ENCODE measurements at places on chromosomes 4 and X. TPM values are rescaled to one million over a fixed set of nuclear protein-coding genes. Genes with fewer than 3 reads are reported as not detected.

The RIBC1 gene
- 0.41 TPM for total RNA-seq

The GJB1 gene
- total RNA-seq = not detected

GRCh38 chr4:128978985-128979384, 114.4 kb downstream of the SCLT1 start:
- DNase-seq = no peak

GRCh38 chr4:63459329-63459728, 949.9 kb downstream of the TECRL start:
- no peak for DNase-seq

The PAGE4 gene
- total RNA-seq = not detected

DNA sequence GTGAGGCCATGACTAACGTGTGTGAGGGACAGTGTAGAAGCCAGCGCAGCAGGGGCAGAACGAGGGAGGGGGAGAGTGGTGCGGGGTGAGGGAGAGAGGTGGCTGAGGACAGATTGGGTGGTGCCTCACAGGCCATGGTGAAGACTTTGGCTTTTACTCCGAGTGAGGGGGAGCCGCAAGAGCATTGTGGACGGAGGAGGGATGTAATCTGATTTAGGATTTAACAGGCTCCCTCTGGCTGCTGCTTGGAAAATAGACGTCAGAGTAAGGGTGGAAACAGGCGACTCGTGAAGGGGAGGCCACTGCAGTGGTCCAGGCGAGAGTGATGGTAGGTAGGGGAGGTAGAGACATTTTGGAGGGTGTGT, 13.0 kb downstream of the PPP1R3F start:
- DNase-seq = no peak

The PIN4 gene
- 7.1 TPM for total RNA-seq

DNA sequence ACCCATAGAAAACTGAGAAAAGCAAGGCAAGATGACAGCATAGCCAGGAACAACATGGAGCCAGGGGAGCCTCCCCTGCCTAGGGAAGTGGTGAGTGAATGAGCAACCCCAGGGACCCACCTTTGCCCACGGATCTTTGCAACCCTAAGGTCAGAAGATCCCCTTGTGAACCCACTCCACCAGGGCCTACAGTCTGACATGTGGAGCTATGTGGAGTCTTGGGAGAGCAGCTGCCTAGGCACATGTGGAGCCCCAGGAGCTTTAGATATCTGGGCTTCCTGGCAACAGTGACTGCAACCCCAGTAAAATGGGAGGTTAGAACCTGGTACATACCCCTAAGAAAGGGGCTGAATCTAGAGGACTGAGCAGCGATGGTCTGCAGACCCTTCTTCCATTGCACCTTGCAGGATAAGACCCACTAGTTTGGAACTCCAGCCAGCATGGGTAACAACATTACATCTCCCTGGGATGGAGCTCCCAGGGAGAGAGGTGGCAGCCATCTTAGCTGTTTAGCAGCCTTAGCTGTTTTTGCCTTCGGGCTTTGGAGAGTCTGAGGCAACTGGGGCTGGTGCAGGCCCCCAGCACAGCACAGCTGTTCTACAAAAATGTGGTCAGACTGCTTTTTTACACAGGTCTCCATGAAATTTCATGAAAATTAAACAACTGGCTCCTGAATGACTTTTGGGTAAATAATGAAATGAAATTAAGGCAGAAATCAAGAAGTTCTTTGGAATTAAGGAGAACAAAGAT, 104.7 kb upstream of the TRIM2 start:
- no peak for DNase-seq

The CD38 gene
- total RNA-seq = not detected

- DNase-seq = no peak
Measured at GRCh38 chr4:75830906-75831305, 71.3 kb downstream of the PPEF2 start.

The PGAM4 gene
- not detected for total RNA-seq
